Stimulated activated CD4-positive, alpha-beta T cell treated with anti-CD3 and anti-CD28 coated beads, Interleukin-12 subunit alpha, Interleukin-12 subunit beta, amount 100 ng/mL, for 24 hours (primary cell): ENCODE measurements at places on chromosomes 11 and 22.

DNA sequence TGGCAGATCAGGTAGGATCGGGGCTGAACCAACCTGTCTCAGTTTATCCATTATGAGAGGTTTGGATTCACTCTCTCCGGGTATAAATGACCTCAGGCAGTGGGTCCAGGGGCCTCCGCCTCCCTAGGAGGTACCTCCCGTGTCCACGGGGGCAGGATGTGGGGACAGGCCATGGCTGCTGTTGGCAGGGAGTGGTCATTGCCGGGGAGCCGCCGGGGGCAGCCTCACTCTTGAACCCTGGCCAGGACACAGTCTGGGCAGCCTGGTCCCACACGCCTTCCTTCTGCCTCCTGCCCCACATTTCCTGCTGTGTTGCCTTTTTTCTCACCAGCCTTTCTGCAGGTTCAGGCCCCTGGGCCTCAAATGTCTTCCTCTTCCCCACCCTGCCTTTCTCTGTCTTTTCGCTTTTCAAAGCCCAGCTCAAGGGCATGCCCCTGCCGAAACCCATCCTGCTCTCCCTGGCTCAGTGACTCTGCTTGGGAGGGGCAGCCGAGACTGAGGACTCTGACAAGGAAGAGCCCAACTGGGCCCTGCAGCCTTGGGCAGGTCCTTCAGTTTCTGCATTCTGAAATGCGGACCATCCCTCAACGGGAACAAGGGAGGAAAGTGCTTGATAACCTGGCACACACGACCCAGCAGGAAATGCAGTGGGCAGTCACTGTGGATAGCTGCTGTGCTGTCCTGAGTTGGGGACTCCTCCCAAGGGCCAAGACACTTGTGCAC is 31.1 kb downstream of the ZC3H7B start:
- no peak for DNase-seq

DNA sequence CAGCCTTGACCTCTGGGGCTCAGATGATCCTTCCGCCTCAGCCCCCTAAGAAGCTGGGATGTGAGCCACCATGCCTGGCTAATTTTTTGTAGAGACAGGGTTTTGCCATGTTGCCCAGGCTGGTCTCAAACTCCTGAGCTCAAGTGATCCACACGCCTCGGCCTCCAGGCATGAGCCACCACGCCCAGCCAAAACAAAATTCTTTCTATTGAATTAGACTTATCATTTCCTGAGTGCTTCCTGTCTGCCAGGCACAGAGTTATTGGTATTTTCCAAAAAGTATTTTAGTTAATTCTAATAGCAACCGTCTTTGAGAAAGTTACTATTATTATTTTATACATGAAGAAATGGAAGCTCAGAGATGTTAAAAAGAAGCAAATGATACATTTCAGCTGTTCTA is 61.4 kb upstream of the LMO2 start:
- DNase-seq = no peak

- DNase-seq = no peak
These were observed 48.9 kb downstream of the RTL6 start for GRCh38 chr22:44449061-44449682.

DNA sequence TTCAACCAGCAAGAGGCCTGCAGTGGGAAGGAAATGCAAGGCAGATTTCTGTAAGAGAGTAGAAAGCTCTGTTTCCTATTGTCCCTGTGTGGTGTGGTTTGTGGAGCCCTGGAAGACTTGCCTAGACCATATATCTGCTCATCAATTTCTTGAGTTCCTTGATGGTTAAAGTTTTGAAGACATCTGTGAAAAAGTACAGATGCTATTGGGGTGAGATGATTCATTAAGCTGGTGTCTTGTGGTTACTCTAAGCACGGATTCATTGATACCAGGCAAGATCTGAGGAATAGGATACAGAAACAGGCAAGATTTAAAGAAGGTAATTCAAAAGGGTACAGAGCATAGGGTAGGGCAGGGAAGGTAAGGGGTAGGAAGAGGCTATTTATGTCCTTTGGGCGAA is 275.8 kb upstream of the SESN3 start:
- DNase-seq = no peak

DNA sequence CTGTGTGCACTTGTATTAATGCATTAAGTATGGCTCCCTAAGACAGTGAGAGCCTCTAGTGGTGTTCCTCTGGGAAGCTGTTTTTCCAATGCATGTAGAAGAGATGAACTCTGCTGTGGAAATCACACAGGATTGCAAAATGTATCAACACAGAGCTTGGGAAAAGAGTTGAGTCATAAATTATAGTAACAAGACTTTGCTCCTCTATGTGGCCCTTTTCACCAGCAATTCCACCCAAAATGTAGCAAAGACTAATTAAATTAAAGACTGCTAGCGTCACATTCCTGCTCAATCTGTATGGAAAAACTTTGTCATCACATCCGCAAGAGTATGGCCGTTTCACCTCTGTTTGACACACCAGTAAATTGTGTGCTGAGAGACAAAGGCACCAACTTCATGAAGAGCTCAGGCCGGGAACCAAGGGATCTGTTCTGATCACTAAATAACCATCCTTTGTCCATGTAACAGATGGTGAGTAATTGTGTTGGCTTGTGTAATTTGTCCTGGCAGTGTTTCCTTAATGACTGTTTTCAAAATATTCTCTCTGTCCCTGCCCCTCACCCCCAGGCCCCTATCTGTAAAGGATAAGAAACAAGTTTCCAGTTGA is 209.2 kb upstream of the SORL1-AS1 start:
- no peak for DNase-seq

DNA sequence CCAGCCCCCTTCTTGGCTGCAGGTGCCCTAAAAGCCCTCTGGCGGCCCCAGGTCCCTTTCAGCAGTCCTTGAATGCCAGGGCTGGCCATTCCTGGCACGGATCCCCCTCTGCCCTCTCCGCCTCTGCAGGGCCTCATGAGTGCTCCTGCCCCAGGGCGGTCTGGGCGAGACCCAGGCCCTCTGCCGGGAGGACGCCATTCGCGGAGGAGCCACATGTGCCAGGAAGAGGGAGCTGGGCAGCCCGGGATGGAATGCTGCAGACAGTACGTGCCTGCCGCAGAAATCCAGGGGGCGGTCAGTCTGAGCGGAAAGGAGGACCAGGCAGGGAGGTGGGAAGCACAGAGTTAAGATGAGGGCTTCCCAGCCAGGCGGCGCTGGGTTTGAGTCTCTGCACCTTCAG is 2.8 kb downstream of the CABP7 start:
- DNase-seq = no peak

- no peak for DNase-seq
These were observed 73.3 kb downstream of the FAM76B start for GRCh38 chr11:95716266-95716665.

DNA sequence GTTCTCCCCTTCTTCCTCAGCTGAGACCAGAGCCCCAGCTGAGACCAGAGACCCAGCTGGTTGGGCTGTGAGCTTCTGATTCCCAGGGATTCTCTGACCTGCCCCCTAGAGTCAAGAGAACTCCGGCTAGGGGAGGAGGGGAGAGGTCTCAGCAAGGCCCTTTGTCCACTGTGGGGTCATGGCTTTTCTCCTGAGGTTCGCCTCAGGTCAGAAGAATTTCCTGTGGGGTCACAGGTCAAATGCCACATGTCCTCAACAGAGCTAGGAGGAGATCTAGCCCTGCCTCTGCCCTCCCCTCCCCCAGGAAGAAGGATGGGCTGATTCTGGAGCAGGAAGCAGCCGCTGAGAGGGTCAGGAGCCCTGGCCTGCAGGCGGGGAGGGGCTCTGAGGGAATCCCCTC is 23.7 kb downstream of the HTR3A start:
- DNase-seq = no peak

DNA sequence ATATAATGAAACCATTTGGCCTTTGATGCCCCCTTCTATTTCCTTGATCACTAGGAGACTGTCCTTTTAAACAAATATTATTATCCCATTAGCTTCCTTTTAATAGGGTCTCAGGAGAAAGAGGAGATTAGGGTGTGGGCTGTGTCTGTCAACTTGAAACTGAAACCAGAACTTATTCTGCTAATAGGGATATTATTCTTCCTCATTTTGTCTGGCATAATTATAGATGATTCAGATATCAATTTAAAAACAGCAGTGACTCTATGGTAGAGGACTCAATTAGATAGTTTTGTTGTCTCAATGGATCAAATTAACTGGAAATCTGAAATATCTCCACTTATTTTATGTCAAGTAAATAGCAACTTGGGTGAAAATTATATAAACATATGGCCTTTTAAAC is 584.9 kb upstream of the CCDC90B start:
- DNase-seq = no peak
